GM12864 (cell line): ENCODE measurements at places on chromosomes 2 and 18.
A peak's percentile ranks its signal among the peaks of the same experiment; 100 is the strongest.

DNA sequence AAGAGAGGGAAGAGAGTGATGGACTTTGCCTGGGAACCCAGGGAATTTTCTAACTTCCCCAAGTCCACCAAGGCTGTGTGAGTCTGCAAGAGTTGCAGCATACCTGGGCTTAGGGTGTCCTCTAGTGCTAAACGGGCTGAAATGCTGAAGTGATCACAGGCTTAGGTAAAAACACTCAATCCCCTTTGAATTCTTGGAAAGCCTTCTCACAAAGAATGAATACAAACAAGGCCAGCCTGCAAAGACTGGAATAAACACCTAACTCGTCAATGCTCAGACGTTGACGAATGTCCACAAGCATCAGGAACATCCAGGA, 30.0 kb upstream of the BMP10 start:
- DNase-seq, result no peak

DNA sequence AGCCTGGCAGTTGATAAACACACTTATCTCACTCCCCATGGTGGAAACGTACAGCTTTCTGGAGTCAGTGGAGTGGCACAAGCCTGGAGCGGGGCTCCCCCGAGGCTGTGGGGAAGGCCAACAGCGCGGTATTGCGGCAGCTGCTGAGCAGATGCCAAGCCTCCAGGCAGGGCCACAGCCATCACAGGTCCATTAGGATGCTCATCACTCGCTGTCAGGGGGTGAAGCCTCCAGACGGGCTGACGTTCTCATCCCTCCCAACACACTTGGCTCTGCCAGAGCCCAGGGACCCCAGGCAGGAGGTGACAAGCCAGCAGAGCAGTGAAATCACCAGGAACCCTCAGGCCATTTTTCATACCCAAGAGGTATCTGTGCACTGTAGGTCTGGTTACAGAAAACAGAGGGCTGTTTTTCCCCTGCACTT, 529.2 kb upstream of the KLHL29 start:
- no peak for DNase-seq

GRCh38 chr2:233049194-233049761, 10.9 kb upstream of the INPP5D start:
- no peak for DNase-seq

DNA sequence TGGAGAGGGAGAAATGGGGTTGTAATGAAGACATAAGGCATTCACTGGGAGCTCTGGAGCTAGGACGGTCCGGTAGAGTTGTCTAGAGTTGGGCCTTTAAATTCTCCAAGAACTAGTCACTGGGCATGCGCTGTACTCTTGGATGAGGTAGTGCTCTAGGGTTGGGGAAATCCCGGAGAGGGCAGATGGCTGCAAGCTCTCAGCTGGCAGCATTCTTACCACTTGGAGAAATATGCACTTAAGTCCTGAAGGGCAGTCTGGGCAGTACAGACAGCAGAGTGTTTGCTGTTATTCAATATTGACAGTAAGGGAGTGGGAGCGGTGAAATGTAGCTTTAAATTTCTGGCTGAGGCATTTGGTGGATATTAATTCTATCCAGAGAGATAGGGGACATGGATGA, 214.6 kb downstream of the RDH14 start:
- no peak for DNase-seq

GRCh38 chr2:233768076-233768475, 8.0 kb downstream of the UGT1A1 start:
- DNase-seq, result no peak

GRCh38 chr2:229501051-229501794, 213.1 kb downstream of the DNER start:
- no peak for DNase-seq

- DNase-seq, result no peak
Measured at GRCh38 chr2:16526193-16526592, 139.4 kb downstream of the CYRIA start.

DNA sequence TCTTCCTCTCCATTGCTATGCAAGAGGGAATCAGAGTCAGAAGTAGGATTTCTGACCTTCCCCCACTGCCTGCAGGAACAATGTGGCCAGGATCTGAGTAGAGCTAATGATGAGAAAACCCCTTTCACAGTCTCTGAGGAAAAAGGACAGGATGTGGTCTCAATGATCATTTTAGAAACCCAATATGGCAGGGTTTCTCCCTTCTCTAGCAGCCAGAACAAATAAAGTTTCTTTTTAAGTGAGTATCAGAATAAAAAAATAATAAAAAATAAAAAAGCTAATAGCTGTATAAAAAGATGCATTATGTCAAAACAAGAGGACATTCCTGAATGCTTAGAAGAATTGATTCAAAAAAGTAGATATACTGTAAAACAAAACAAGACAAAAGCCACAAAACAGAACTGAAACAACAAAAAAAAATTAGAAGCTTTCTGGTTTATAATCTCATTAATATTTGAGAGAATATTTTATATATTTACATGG, 1124.9 kb upstream of the ZEB2 start:
- peak; percentile 13 for DNase-seq

DNA sequence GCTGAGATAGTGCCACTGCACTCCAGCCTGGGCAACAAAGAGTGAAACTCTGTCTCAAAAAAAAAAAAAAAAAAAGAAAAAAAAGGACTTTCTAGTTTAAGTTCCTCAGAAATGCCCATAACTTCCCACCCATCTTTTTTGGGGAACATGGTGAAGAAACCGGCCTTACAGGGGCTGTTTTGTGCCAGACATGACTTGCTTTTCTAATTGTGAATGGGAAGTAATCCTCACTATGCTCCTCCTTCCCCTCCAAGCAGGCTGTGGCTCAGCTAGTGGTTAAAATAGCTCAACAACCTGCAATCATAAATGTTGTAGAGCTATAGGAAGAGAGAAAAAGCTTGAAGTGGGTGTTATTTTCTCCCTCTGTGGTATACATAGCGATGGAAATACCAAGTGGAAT, 34.1 kb upstream of the OLA1 start:
- no peak for DNase-seq

GRCh38 chr2:218867900-218868299, 8.3 kb downstream of the WNT6 start:
- DNase-seq, result no peak
